LNCaP clone FGC (cell line): ENCODE measurements at places on chromosomes 6 and 20.

- no peak for DNase-seq
Observed at GRCh38 chr6:159163901-159164370, 5.3 kb upstream of the FNDC1 start.

DNA sequence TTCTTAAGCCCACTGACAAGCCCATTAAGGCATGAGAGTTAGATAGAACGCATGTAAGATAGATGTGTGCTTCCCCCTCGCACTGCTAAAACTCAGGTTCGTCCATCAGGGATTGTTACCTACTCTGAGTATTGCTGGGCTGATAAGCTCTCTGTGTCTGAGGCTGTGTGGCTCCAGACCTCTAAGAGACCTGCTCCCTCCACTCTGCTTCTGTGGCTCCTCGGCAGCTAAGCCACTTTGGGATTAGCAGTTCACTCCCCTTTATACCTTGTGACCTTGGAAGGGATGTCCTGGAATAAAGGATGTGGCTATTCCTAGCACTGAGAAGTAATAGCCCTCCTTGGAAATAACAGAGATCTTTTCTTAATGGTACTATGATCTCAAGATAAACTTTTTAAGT is 164.9 kb downstream of the TMEM242 start:
- no peak for DNase-seq

- no peak for DNase-seq
Observed at GRCh38 chr20:53943522-53944291, 126.7 kb downstream of the BCAS1 start.

DNA sequence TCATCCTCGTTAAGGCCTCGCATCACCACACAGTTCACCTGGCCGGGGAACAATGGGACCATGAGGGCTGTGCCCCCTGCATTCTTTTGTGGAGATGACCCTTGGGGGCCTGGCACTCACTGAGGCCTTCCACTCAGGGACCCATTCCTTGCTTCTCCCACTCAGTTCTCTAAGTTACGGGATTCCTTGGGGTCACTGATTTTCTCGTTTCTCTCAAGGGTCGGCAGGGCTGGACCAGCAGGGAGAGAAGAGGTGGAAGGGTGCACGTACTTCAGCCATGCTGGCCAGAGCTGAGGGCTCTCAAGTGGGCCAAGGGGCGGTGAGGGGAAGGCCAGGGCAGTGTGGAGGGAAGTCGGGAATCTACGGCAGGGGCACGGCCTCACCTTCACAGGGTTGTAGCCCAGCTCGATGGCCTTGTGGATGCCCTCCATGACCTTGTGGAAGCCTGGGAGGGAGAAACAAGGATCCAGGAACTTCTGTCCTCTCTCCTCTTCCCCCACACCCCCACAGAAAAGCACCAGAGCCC is 20.8 kb downstream of the MOCS1 start:
- no peak for DNase-seq

GRCh38 chr20:31864521-31865400 is 5.6 kb downstream of the DUSP15 start:
- DNase-seq: no peak

GRCh38 chr6:113381232-113381631 is 475.9 kb upstream of the MARCKS start:
- no peak for DNase-seq

- no peak for DNase-seq
Observed at GRCh38 chr6:77482981-77483380, 19.7 kb upstream of the HTR1B start.

DNA sequence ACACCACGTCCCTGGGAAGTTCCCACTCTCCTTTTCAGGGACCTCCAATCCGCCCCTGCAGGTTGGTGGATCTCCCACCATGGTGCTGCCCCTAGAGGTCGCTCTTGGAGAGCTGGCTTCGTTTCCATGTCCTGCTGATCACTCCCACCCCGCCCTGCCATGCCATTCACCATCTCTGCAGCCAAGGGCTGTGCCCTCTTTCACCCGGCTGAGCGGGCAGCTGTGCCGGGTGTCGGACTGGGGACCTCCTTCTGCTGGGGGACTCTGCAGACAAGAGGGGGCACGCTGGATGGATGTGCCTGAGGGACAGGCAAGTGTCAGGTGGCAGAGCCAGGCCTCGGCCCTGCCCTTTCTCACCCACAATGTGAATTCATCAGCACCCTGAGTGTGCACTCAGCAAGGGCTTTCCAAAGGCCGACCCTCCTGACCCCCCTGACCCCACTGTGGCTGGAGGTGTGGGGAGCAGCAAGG is 347.0 kb downstream of the CDH4 start:
- DNase-seq: no peak

GRCh38 chr6:17415321-17415720 is 21.9 kb downstream of the CAP2 start:
- DNase-seq: no peak

GRCh38 chr6:31710523-31711219 is 4.0 kb downstream of the LY6G6F start:
- no peak for DNase-seq

- DNase-seq: no peak
Observed at GRCh38 chr6:156269751-156270369, 507.3 kb upstream of the ARID1B start.

- no peak for DNase-seq
Observed at GRCh38 chr6:4812068-4812467, 35.9 kb downstream of the CDYL start.

DNA sequence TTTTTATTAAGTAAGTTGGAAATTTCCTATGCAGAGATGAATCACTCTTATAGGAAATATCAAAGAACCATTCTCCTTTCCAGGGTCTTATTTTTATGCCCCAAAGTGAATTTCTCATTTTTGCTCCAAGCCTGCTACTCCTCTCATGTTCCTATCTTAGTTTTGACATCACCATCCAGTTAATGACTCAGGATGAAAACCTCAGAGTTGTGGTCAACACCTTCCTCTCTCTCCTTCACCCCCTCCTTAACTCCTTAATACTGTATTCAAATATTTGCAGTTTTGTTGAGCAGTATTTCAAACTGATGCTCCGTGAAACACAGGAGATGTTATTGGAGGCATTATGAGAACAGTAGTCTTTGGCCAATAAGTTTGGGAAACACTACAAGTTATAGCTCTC is 64.1 kb downstream of the NRN1 start:
- DNase-seq: no peak

DNA sequence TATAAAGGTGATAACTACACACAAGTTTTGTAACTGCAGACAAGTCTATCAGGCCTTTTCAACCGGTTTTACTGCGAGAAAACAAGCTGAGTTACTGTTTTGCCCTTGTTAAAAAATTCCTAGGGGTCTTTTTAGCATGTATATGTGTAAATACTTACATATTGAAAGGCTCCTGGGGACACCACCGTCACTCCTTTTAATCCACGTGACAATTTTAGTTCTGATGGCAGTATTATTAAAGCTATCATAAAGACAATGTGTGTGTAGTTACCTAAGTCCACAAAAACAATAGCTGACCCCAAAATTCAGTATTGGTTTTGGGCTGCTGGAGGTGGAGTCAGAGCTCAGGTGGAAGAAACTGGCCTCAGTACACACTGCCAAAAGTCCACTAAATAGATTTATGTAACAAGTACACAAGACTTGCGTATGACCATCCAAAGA is 41.3 kb upstream of the HFE start:
- no peak for DNase-seq

DNA sequence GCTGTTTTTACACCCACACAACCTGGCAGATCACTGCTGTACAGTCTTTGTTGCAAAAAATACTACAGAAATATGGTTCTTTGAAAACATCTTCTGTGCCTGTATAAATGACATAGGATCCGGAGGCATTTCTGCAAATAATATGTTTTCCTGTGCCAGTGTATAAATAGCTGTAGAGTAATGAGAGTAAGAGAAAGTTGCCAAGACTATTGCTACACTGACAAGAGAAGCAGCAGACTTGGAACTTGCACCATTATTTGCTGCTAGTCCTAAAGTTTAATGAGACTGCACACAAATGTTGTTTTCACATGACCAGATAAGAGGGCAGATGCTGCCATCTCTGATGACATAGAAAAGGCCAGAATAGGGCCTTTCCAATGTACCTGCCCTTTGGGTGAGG is 50.0 kb upstream of the DTNBP1 start:
- no peak for DNase-seq

GRCh38 chr6:55937261-55937947 is 62.0 kb upstream of the BMP5 start:
- no peak for DNase-seq

DNA sequence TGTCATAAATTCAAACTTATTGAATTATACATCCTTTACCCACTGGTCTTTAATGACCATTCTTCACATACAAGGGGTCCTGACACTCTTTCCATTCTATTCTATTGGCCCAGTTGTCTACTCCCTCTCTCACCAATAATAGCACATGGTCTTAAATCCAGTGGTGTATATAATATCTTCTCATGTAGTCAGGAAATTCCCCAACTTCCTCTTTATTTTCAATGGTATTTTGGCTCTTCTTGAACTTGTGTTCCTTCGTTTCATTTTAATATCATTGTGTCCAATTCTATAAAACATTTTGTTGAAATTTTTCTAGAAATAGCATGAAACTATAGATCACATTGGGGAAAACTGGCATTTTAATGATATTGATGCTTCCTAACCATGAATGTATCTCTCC is 36.8 kb downstream of the PSMB9 start:
- DNase-seq: no peak

GRCh38 chr20:689348-689747 is 13.7 kb upstream of the SCRT2 start:
- no peak for DNase-seq

GRCh38 chr20:17653835-17654648 is 28.0 kb downstream of the RRBP1 start:
- DNase-seq: no peak

GRCh38 chr6:79626811-79627210 is 4.3 kb upstream of the SH3BGRL2 start:
- no peak for DNase-seq

- DNase-seq: no peak
Observed at GRCh38 chr20:5448449-5449118, 131.8 kb upstream of the PROKR2 start.

DNA sequence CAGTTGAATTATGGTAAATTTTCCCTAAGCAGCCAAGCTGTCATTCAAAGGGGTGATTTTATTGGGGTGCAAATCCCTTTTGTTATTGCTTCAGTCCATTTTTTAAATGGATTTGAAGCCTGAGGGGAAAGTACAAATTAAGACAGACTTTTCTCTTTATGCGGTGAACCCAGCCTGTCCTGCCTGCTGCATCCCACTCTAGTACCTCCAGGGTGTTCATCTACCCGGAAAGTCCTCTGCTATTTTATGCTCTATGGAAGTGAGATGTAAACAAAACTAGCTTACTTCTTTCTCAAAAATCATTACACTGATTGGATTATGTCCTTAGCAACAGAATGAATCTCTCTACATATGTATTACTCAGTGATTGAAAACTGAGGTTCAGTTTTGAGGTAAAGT is 1088.9 kb upstream of the CITED2 start:
- no peak for DNase-seq

GRCh38 chr6:43391440-43392031 is 22.1 kb upstream of the ZNF318 start:
- no peak for DNase-seq

DNA sequence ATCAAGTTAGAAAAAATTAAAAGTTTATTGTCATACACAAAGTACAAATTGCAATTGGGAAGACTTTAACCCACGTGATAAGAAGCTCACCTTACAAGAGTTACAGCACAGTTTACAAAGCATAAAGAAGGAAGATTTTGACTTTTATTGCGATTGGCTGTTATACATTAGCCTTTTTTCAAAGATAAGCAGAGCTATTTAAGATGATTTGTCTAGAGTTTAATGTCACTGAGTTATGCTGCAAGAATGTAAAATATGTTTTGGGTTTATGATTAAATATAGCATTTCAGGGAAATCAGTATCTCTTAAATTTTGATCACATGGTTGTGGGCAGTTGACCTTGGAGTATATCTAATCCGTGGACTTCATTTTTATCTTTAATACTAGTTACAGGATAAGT is 664.2 kb upstream of the PTCHD4 start:
- no peak for DNase-seq

DNA sequence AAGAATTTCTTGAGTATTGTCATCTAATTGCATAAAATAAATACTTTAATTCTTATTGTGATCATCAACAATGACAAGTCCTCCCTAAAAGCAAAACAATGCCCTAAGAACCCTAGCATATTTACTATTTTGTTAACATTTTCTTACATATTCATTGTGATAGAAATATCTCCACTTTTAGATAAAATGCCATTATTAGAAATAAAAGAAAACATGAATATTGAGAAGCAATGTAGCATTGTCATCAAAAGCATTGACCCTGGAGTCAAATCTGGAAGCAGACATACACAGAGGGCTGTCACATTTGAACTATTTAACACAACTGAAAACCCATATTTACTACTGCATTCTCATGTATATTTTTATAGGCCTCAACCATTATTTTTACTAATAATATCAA is 257.7 kb downstream of the SYNE1 start:
- no peak for DNase-seq

DNA sequence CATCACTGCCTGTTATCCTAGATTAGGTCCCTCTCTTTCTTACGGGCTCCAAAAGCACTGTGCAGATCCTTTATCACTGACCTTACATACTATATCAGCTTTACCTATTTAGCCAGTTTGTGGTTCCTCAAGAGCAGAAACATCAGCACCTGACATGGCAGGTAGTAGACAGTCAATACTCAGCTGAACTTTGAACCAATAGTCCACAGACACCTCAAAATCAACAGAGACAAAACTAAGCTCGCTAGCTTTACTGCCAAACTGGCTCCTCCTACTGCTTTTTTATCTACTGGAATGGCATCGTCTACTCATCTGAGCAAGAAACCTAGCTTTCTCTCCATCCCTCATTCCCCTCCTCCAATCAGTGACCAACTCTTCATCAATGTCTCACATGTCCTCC is 5.6 kb downstream of the IL17A start:
- DNase-seq: no peak

- DNase-seq: no peak
Observed at GRCh38 chr6:123953920-123954319, 150.3 kb downstream of the NKAIN2 start.

GRCh38 chr6:5778317-5778857 is 228.3 kb downstream of the NRN1 start:
- DNase-seq: no peak

GRCh38 chr20:15582146-15582760 is 991.0 kb downstream of the KIF16B start:
- no peak for DNase-seq

DNA sequence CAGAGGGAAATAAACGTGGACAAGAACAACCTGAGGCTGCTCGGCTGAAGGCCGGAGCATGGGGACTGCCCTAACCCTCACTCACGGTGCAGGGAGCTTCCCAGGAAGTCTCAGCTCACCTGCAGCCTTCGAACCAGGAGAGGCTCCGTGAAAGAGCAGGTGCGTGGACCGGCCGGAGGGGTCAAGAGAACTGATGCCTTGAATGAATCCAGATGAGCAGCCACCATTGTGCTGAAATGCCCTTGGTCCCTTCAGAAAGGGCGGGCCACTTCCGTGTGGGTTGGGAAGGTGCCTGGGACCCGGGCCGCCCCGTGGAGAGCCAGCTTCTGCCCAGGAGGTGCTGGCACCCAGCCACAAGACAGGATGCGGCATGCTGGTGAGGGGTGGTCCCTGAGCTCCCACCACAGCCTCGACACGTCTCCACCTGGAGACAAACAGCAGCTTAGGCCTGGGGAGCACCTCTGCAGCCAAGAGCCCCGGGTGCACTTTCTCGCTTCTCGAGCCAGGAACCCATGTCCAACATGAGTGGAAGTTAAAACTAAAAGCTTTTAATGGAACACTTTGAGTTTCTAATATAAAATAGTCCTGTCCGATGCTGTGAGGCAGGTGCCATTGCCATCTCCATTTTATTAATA is 83.5 kb downstream of the TTLL2 start:
- no peak for DNase-seq

GRCh38 chr6:70790483-70791224 is 123.0 kb downstream of the SMAP1 start:
- no peak for DNase-seq
